ENCODE measurements at places on chromosomes 11 and 22. TPM values are rescaled to one million over a fixed set of nuclear protein-coding genes. Genes with fewer than 3 reads are reported as not detected.

- DNase-seq, result no peak
Observed at GRCh38 chr11:8636127-8636526, 42.1 kb upstream of the STK33 start.

DNA sequence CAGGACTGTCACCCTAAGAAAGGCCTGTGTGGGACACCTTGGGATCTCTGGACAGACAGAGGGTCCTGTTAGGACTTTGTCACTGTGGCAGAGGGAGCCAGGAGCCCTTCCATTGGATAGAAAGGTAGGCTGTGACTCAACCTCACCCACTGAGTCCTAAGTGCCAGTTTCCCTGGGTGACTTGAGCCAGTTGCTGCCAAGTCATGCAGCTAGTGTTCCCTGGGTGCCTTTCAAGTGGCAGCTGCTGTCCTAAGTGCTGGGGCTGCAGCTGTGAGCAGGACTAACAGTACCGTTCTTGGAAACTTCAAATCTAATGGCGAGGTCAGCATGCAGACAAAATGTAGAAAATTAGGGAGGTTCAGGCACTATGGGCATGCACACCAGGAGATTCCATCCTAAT lies 393.7 kb downstream of the TMEM135 start:
- DNase-seq, result no peak

DNA sequence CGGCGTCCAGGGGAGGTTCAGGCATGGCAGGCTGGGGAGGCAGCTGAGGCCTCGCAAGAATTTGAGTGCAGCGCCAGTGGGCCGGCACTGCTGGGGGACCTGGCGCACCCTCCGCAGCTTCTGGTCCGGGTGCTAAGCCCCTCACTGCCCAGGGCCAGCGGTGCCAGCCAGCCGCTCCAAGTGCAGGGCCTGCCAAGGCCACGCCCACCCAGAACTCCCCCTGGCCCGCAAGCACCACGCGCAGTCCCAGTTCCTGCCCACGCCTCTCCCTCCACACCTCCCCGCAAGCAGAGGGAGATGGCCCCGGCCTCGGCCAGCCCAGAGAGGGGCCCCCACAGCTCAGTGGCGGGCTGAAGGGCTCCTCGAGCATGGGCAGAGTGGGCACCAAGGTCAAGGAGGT lies 2017.3 kb downstream of the LRRC4C start:
- DNase-seq, result no peak

DNA sequence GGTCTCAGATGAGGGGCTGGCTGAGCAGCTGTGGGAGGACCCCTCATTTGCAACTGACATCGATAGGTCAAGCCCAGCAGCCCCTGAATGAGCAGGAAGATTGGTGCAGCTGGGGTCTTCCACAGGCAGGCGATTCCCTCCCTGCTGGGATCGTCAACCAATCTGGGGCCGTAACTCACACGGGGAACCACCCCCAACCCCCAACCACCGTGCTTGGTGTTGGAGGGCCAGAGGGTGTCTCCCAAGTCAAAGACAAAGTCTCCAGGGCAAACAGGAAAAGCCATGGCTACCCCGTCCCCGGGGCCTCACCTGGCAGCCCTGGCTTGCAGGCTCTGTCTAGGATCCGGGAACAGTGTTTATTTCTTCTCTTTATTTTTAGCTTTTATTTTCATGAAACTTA lies 26.9 kb upstream of the SCUBE1 start:
- no peak for DNase-seq

DNA sequence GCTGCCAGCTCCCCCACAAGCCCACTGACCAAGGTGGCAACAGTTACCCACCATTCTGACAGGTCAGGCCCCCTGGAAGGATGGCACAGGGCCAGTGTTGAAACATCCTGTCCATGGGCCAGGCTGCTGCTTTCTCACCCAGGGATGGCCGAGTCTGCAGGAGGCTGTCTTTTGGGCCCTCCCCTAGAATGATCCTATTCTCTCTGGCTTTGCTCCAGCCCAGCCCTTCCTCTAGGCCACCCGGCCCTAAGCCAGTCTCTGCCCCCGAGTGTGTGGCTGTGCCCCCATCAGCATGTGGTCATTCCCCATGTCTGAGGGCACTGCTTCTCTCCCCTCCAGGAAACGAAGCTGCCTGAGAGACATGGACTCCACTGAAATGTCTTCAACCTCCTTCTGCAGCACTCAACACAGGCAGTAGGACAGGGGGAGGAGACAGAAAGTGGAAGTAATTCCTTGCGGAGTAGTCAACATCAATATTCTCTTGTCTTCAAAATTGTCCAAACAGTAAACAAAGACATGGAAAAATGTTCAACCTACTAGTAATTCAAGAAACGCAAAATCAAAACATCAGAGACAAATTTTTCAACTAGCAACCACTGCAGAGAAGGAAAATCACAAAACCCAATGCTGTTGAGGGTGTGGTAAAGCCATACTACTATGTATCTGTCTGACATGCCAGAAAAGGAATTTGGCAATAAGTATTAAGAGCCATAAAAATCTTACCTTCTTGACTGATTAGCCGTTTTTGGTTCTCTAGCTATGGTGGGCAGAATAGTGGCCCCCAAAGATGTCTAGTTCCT lies 5.1 kb upstream of the SCARF2 start:
- DNase-seq, result no peak

GRCh38 chr11:33533386-33534052 lies 167.1 kb downstream of the C11orf91 start:
- DNase-seq, result no peak

DNA sequence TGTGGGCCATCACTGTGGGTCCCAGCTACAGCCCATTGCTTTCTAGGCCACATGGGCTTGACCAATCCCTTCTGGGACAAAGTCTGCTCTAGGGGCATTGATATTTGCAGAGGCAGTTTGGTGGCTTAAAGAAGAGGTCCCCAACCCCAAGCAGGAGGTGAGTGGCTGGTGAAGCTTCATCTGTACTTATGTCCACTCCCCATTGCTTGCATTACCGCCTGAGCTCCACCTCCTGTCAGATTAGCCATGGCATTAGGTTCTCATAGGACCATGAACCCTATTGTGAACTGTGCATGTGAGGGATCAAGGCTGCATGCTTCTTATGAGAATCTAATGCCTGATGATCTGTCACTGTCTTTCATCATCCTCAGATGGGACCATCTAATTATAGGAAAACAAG lies 54.4 kb upstream of the CADM1 start:
- no peak for DNase-seq

DNA sequence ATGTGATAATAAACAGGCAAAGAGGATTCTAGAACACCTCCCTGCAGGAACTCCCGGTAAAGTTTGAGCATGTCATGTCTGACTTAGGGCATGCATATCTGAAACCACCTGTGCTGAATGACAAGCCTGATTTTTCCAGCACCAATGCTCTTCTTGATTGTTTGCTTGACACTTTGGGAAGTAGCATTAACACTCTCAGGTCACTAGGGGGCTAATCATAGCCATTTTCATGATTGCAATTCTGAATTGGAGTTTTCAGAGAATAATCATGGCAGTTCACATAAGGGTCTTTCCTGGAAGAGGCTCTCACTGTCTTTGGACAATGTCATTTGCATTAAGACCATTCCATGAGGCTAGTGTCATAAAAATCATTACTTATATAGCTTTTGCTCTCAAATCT lies 234.4 kb upstream of the MTNR1B start:
- no peak for DNase-seq

- DNase-seq, result no peak
Observed at GRCh38 chr11:21811572-21811971, 381.3 kb upstream of the ANO5 start.

DNA sequence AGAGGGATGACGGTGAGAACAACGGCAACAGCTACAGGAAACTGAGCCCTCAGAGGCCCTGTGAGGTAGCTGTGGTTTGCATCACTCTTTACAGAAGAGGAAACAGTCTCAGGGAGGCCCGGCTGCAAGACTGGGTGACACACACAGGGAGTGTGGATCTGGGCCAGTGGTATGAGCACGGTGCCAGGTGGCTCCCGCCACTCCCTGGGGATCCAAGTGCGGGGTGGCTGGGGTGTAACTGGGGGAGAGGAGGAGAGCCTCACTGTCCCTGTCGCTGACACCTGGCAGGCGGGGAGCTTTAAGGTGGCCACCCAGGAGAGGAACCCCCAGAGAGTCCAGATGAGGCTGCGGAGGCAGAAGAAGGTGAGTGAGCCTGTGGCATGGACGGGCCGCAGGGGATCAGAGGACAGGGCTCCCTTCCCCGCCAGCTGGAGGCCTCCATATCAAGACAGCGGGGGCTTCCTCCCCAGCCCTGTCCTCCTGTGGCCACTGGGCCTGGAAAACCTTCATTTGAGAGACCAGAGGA lies 5.6 kb downstream of the RGL4 start:
- peak; percentile 52 for DNase-seq

DNA sequence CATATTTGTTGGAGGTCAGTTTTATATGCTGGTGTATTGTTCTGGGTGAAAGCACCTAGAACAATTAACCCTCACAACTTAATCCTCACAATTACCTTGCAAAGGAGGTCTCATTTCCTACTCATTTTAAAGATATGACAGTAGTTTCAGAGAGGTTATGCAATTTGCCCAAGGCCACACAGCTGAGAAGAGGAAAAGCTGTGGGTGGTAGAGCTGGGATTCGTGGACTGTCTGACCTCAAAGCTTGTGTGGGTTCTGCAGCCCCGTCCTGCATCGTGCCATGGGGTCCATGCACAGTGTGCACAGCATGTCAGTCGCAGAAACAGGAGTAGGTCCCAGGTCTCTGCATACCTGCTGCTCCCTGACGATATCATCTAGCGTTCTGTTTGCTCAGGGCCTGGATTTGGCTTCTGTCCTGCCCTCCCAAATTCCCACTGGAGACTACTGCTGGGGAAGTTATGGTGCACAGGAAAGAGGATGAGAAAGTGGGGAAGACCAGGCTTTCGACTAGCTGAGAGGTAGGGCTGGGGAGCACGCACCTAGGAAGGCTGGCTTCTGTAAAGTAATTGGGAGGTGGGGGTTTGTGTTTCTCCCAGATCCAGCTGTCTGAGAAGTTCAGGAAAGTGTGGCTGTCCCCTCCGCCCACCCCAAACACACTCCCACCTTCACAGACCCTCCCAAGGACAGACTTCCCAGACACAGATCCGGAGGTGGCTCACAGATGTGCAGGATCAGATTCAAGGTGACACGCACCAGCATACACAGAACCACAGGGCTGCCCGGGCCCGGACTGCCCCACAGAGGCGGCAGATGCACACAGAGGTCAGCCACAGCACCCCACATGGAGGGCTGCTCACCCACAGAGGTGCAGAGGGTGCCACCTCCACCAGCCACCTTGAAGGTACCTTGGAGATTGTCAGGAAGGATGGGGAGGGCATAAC lies 2.0 kb downstream of the BACE1 start:
- no peak for DNase-seq

DNA sequence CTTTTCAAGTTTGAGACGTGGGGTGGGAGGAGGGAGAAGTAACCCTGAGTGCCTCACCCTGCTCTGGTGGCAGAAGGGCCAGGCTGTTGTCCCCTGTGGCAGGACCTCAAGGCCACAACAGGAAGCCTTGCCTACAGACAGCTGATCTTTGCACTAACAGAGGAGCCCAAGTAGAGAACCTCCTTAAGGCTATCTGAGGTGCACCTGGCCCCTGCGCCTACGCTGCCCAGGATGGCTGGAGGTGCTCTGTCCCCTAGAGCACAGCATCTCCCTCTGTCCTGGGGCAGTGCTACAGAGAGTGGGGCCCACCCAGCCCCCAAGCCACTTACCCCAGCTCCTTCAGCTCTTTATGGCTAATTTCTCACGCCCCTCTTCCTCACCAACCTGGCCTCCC lies 27.0 kb downstream of the MYO7A start:
- no peak for DNase-seq

- DNase-seq, result no peak
Observed at GRCh38 chr11:80315200-80315599, 874.4 kb upstream of the TENM4 start.

- no peak for DNase-seq
Observed at GRCh38 chr22:45082795-45083194, 73.0 kb upstream of the PHF21B start.

The ACTN3 gene
- not detected for total RNA-seq

The SMTNL1 gene
- not detected for total RNA-seq

The BIK gene
- 23.5 TPM for total RNA-seq
